T47D (cell line): ENCODE measurements at places on chromosomes 5 and 9.

DNA sequence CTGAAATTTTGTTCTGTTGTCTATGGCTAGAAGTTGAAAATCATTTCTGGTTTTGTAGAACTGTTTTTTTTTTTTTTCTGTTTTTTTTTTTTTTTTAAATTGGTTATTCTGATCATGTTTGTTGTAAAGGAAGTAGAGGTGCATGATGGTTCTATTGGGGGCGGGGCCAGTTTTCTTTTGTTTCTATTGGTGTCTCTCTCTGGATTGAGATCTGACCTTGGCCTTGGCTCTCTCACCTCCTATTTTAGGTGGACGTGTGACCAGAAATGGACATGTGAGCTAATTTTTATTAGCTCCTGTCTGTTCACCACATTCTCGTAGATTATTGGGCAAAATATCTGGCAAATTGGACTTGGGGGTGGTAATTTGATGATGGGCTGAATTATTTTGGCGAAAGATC, 3.2 kb downstream of the ZNF618 start:
- DNase-seq = no peak

DNA sequence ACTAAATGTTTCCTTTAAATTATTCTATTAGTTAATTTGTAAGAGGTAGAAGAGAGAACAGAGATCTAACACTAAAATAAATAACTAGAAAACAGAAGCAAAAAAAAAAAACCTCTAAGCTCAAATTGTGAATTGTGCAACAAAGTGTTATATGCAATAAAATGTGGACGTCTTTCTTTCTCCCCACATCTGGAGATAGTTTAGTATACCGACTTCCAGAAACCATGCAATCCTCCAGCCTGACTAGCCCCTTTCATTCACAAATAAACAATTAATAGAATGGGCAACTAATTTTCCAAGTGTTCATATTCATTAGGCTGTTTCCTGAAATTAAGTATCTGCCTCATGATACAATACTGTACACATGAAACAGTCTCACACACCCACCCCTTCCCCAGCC, 258.5 kb downstream of the BNC2 start:
- no peak for DNase-seq

- no peak for DNase-seq
These were observed 19.6 kb downstream of the TCERG1 start for GRCh38 chr5:146466521-146467349.

- DNase-seq = no peak
These were observed 5.0 kb upstream of the SLC34A1 start for GRCh38 chr5:177378884-177379883.

DNA sequence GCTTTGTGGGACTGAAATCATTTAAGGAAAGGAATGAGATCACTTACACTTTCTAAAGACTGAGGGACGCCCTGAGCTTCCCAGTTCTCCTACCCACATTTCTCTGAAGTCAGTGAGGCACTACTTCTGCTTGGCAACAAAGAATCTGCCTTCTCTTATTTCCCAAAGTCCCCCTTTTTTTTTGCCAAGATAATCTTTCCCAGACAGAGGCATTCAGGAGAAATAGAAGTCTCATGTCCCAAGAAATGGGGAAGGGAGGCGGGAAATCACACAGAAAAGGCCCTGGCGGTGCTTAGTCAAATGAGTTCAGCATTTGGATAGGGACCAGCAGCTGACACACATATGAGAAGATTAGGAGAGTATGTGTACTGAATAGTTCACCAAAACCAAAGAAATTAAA, 159.7 kb downstream of the MUSK start:
- DNase-seq = peak; percentile 19

DNA sequence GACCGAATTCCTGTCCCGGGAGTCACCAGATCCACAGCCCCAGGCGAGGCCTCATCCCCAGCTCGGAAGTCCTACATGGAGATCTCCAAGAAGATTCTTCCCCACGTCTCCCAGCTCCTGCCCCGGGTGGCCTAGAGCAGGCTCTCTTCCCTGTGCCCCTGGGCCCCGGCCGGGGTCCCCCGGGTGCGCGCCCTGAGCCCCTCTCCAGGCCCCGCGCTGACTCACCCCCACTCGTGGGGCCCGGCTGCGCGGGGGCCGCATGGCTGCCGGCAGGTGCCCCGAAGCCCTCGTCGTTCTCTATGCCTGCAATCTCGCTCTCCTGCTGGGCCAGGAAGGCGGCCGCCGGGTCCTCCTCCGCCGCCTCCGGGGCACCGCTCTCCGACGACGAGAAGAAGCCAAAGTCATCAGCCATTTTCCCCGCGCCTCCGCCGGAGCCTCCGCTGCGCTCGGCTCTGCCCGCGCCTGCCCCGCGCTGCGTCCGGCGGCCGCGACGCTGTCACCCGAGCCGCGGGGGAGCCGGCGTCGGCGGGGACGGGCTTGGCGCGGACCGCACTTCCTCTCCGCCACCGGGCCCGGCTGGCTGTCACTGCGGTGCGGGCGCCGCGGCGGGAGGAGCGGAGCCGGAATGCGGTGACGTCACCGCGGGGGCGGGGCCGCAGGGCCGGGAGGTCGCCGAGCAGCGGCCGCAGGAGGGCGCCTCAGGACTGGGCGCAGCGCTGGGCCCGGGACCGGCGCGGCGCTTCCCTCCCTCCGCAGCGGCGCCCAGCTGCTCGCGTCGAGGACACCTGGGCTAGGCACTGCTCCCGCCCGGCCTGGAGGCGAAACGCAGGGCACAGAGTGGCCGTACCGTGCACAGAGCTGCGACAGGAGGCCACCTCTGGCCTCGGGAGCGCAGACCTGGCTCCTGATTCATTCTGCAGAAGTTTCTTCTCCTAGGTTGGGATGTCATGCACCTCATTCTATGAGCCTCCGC, at the start of gene CLTB:
CLTB (minus strand) TSS at position 588 of the 973 bp plus-strand sequence; CDS start at position 412, 176 bp downstream.
- DNase-seq = peak; percentile 93

DNA sequence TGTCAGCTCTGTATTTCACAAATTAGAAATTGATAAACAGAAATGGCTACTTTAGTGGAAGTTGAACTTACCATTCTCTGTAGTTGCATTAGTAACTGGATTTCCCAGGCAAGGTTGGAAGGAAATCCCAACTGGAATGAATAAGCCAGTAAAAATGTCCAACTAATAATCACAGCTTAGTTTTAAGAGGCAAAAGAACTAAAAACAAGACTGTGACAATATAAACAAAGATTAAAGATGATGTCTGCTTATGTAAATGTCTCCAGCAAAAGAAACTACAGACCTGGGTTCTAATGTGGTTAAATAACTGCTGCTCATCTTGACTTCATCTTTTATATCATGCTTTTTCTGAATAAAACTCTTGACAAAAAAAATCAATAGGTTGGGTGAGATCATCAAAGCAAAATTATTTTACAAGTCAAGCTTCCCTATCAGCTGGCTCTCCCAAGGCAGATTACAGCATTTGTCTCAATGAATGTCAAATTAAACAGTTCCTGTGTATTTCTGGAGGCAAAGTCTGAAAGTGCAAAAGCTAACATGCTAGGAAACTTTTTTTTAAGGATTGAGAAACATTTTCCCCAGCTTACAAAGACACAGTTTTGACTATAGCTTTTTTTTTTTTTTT, 62.3 kb upstream of the HMHB1 start:
- DNase-seq = no peak

DNA sequence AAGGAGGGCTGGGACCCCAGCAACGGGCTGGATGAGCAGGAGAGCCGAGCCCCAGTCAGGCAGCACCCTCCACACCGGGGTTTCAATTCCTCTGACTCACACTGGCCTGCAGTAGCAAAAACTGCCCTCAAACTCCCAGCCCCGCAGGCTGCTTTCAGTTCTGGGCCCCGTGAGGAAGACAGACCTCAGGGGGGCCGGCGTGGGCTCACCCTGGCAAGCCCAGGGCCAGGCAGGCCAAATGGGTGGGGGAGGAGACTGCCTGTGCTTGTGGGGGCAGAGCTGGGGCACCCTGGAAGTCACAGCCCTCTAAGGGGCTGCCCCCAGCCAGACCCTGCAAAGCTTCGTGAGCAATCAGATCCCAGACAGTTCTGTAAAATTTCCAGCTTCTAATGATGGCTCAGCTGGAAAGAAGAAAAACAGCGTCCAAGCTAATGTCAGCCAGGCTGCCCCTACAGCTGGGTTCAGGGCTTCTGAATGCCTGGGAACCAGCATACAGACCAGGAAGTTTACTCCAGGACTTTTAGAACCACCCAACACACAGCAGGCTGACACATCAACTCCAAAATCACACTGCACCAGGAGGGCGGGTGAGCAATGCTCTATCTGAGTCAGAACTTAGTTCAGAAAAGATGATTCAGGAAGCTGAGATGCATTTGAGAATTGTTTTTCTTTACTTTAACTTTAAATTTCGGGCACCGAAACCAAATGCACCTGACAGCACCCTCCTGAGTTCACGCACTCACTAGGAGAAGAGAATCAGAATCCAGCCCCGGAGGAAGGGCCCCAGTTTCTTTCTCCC, 34.7 kb downstream of the LPCAT1 start:
- DNase-seq = no peak

DNA sequence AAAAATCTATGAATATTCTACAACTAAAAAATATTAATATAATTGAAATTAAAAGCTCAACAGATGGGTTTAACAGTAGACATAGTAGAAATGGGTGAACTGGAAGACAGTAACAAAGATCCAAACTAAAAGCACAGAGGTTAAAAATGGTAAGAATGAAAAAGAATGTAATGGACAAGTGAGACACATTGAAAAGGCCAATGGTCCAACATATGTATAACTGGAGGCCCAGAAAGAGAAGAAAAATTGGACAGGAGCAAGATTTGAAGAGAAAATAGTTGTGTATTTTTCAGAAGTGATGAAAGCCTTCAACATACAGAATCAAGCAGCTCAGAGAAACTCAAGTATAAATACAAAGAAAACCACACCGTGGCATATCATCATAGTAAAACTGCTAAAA, 58.6 kb downstream of the PCDHGC5 start:
- DNase-seq = no peak

GRCh38 chr9:88746029-88746742, 211.2 kb downstream of the NXNL2 start:
- no peak for DNase-seq

DNA sequence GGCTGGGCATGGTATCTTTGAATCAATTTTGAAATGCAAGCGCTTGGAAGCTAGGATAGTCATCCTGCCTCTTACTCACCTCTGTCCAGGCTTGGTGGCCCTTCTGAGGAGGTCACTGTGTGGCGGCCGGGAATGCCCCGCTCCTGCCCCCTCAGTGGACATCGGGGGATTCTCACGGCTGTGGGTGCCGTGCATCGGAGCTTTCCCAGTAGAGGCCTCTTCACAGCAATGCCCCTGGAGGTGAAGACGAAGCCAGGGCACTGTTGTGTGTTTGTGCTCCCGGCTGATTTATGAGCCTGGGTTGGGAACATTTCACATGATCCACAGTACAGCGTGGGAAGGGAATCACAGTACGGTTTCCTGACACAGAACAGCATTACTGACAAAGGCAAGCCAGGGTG, 147.5 kb downstream of the NXNL2 start:
- no peak for DNase-seq

- no peak for DNase-seq
These were observed 76.6 kb upstream of the ASTN2 start for GRCh38 chr9:117491491-117491890.

- no peak for DNase-seq
These were observed 165.3 kb upstream of the FBXL7 start for GRCh38 chr5:15334551-15335266.

DNA sequence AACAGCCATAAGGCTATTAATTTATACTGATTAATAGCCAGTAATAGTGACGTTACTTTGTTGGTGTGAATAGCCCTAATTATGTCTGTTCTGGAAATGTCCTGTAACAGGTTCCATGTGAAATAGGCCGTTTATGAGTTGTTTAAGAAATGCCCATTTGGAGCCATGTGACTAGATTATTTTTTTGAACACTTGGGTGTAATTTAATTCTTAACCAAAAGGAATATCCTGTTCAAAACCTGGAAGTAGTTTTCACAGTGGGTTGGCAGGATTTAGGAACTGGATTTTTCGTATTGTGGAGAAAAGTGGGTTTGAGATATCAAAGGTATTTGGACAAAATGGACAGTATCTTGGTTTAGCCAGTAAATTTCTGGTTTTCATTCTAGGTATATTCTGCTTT, 1.3 kb downstream of the TENT2 start:
- DNase-seq = no peak

DNA sequence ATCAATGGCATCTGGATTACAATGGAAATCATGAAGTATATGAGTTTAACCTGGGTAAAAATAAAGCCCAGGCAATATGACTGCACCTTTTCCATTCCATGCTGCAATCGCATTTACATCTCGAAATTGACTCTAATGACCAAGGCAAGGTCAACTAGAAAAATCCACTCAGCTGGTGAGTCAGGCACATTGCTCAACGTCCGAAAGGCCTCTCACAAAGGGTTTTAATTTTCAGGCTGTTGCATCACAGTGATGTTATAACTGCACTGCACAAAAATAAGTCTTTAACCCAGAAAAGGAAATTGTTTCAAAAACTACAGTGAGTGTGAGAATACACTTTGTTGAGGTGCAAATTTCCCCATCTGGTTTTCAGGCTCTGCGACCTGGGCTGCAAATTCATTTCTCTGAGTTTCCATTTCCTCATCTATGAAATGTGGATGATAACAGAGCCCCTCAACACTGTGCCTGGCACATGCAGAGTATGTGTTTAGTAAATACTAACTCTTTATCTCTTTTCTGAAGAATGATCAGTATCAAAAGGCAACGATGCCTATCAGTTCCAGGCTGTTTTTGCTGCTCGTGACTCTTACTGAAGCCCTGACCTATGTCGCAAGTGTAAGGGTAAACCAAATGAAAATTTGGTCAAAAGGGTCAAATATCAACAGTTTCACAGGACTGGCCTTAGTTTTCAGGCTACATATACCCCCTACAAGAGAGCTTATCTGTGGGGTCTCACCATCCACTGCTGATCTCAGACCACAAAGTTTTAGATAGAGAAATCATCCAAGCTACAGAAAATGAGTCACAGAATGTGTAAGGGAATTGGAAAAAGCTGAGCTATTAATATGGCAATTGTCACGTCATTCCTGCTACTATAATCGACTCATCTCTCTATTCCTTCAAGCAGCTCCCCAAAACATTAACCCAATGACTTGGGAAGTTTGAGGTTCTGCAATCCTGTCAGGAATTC, 4.1 kb downstream of the NFIL3 start:
- peak; percentile 48 for DNase-seq

- no peak for DNase-seq
These were observed 68.1 kb upstream of the ERBIN start for GRCh38 chr5:65858316-65858715.

DNA sequence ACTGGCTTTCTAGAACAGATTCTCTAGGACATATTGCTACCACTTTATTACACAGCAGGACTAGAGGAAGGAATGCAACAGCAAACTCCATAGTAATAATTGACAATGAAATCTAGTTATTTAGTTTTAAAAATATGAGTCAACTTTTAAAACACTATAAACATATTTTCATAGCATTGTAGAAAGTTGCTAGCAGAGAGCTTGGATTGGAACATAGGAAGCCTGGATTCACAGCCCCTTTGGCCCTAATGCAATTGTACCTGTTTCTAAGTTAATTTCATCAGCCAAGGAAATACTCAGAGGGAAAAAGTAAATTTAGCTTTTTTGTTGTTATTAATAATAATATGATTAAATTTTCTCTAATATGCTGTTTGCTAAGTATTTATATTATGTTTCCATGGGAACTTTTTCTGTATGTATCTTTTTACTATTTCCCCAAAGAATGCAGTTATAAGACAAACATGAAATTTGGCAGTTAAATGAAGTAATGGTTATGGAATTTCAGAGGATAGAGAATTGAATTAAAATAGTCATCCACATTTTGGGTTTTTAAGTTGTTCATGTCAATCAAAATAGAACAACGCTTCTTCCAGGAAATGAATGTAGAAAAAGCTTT, 45.6 kb downstream of the VCAN start:
- DNase-seq = no peak

GRCh38 chr5:54873691-54874090, 111.7 kb downstream of the ESM1 start:
- DNase-seq = no peak

- DNase-seq = no peak
These were observed 184.9 kb upstream of the OTULINL start for GRCh38 chr5:14396737-14397136.

GRCh38 chr9:122857815-122858214, 29.4 kb upstream of the PDCL start:
- DNase-seq = no peak
